NCI-H2081 treated with DMSO at 0.1 percent for 48 hours (cell line): ENCODE measurements at places on chromosomes 12 and 14.

DNA sequence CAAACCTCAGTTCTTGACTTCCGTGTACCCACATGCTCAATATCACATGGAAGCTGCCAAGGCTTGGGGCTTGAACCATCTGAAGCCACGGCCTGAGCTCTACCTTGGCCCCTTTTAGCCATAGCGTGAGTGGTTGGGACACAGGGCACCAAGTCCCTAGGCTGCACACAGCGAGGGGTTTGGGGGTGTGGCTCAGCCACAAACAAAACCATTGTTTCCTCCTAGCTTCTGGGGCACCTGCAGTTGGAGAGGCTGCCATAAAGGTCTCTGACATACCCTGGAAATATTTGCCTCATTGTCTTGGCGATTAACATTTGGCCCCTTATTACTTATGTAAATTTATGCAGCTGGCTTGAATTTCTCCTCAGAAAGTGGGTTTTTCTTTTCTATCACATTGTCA, 628.6 kb downstream of the NRXN3 start:
- DNase-seq = no peak

DNA sequence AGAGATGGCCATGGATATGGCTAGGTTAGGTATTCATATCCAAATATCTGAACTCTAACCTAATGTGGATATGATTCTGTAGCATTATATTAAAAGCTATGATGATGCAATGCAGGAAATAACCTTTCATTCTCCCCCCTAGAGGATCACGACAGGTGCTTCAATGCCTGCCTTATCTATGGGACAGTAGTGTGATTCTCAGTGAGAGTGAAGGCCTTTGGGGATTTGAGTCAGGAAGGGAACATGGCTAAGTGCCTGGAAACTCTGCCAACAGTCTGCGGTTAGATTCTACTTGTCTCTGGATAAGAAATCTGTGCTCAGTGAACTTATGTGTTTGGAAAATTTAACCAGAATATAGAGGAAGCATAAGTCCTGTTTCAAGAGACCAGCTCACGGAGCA, 81.8 kb downstream of the SLC38A1 start:
- no peak for DNase-seq

DNA sequence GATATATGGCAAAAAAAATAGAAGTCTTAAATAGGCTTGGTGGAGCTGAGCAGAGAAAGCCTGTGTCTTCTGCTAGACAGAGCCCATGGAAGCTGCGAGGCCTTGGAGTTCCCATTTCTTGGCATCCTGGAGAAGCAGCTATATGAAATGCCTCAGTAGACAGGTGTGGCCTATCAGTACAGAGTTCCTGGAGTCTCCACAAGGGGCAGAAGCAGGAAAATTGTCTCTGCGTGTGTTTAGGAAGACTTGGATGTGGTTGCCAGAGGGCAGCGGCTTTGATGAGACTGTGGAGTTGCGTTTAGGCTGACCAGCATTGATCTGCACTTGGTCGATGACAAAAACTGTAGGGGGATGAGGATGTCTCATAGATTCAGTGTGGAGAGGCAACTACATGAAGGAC, 334.5 kb upstream of the SEL1L start:
- no peak for DNase-seq

GRCh38 chr12:42284876-42285275, 41.0 kb downstream of the ZCRB1 start:
- no peak for DNase-seq

DNA sequence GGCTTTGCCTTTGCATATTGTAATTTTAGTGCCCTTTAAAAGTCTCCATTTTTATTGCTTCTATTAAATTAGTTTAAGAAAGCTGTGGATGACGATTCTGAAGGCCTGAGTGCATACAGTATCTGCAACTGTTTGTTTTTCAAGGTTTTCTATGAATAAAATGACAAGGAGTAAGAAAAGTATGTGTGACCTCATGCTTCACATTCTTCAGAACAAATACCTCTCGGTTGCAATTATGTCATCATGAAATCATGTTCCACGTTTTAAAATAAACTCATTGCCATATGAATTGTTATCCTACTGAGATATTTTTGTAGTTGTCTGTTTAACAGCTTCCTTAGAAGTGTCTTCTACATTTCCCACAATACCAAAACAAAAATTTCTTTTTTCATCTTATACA, 374.6 kb downstream of the MDGA2 start:
- no peak for DNase-seq

DNA sequence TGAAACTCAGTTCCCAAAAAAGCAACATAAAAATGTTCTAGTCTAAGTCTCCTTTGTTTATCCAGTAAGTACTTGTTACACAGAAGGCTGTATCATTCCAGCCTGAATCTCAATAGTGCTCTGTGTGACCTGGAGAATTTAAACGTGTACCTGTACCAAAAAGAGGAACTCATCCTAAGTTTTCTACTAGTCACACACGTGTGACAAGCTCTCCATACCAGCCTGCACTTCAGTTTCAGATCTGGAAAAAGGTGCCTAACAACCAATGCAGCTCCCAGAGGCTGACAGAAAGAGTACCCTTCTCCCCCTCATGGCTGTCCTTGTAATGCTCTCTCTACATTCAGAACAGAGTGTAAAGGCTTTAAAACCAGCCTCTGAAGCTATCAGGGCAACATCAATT, 27.4 kb downstream of the PPM1H start:
- no peak for DNase-seq

GRCh38 chr12:88577537-88577936, 2.7 kb downstream of the KITLG start:
- no peak for DNase-seq

DNA sequence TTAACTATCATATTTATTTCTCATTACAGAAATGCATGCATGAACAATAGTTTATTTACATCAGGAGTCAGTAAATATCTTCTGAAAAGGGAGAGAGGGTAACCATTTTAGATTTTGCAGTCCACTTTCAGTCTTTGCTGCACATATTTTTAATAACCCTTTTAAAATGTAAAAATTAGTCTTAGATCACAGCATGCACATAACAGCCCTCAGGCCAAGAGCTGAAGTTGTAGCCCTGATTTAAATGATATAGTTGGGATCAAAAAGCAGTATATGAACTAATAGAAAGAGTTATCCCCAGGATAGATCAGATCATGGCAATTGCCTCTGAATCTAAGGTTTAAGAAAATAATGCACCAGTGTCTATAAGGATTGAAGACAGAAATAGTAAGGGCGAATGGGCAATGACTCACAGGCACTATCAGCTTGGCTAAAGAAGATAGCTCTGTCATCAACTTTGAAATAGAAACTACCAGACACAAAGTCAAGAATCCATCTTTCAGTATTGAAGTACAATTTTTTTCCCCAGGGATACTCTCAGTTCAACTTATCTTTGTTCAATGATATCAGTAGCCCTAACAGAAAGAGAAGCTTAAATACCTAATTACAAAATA, 13.1 kb upstream of the CLEC7A start:
- DNase-seq = no peak

GRCh38 chr12:2376908-2377657, 324.3 kb downstream of the CACNA1C start:
- DNase-seq = peak; percentile 86

- DNase-seq = peak; percentile 44
Observed at GRCh38 chr14:64891839-64892375, 12.2 kb upstream of the SPTB start.

GRCh38 chr12:130500835-130501330, 163.2 kb downstream of the PIWIL1 start:
- no peak for DNase-seq

GRCh38 chr12:54701940-54702592, 53.9 kb upstream of the DCD start:
- no peak for DNase-seq

- DNase-seq = peak; percentile 67
Observed at GRCh38 chr14:74922752-74923401, at the start of gene RPS6KL1. TSS of gene RPS6KL1 (minus strand) at chr14:74923260. CDS start at chr14:74921541, 1,719 bp downstream.

- peak; percentile 46 for DNase-seq
Observed at GRCh38 chr14:103078420-103078749, 5.6 kb upstream of the LBHD2 start.

GRCh38 chr12:33602515-33602914, 162.9 kb upstream of the SYT10 start:
- DNase-seq = no peak

DNA sequence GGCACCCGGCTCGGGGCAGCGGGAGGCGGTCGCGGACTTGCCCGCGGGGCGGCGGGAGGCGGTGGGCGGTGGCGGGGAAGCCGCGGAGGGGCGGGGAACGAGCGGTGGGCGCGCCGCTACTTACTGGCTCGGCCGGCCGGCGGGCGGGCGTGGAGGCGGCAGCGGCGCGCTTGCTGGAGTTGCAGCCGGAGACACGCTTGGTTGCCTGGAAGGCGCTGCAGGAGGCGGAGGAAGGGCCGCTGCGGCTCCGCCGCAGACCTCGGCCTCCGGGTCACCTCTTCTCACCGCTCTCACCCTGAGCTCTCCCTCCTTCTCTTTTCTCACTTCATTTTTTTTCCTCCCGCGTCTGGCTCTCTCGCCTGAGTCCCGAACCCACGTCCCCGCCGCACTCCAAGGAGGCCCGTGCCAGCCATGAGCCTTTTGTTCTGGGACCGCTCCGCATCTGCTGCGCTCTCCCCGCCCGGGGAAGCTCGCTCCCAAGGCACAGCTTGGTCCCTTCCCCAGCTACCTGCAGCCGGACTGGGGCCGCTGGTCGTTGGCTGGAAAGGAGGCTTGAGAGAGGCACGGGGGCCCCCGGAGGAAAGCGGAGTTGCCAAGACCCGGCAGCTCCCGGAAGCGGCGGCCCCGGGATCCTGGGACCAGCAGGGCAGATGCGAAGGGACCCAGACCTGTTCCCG, 592 bp upstream of the KCNK10 start:
- no peak for DNase-seq

- DNase-seq = no peak
Observed at GRCh38 chr12:119391673-119392072, 57.1 kb downstream of the CCDC60 start.
